Stimulated activated CD4-positive, alpha-beta T cell treated with anti-CD3 and anti-CD28 coated beads, TNF-alpha, amount 100 ng/mL, for 24 hours (primary cell): ENCODE measurements at places on chromosomes 16 and 17.

GRCh38 chr17:61388561-61389356, 10.9 kb upstream of the TBX2 start:
- DNase-seq: no peak

GRCh38 chr17:8593276-8593675, 37.2 kb downstream of the MYH10 start:
- no peak for DNase-seq

- no peak for DNase-seq
Observed at GRCh38 chr16:70381604-70382342, 35.1 kb downstream of the DDX19A start.

GRCh38 chr16:77514500-77515220, 79.8 kb upstream of the ADAMTS18 start:
- DNase-seq: no peak

DNA sequence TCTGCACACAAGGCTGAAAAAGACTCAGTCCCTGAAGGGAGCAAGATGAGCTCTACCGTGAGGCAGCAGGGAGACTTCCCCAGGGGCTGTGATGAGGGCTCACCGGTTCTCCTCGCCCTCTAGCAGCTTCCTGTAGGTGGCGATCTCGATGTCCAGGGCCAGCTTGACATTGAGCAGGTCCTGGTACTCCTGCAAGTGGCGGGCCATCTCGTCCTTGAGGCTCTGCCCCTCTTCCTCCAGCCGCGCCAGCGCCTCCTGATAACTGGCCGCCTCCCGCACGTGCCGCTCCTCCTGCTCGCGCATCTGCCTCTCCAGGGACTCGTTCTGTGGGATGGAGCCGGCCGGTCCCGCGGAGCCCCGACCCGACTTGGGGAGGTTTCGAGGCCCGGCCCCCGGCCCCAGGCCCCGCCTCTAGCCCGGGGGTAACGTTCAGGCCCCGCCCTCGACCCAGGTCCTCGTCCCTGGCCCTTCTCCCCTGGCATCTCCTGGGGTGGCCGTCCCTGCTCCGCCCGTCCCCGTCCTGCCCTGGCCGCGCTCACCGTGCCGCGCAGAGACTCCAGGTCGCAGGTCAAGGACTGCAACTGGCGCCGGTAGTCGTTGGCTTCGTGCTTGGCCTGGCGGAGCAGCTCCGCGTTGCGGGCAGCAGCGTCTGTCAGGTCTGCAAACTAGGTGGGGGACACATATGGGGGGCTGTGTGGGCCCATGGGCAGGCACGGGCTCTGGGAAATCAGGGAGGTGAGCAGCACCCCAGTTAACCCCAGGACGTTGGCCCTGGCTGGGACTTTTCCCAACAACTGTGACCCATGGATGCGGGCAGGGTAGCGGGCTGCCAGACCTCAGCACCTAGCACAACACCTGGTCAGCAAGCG, 3.9 kb downstream of the GFAP start:
- DNase-seq: peak; percentile 9

DNA sequence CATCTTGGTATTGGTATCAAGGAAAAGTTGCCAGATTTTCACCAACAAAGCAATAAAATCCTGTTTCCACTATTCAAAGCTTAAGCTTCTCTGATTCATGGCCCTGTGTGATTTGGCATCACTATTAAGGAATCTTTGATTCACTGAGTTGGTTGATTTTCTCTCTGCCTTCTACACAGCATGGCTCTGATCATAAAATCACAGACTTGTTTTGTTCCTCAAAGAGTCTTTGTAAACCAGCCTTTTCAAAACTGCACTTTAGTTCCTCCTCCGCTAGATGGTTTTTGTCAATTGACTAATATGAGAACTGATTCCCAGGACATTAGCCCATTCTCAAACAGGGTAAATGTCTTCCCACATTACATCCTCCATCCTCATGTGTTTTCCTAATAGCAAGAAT, 197.6 kb downstream of the DNAH9 start:
- no peak for DNase-seq

DNA sequence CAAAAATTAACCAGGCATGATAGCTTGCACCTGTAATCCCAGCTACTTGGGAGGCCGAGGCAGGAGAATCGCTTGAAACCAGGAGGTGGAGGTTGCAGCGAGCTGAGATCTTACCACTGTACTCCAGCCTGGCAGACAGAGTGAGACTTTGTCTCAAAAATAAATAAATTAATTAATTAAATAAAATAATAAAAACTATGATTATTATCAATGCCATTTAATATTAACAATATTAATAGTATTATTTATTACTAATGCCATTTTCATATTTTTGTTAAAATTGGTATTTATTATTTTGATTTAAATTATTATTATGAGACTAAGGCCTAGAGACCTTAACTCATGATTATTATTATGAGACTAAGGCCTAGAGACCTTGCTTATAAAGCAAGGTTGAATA, 121.2 kb downstream of the CDH11 start:
- no peak for DNase-seq

GRCh38 chr17:16920628-16921020, 51.3 kb downstream of the TNFRSF13B start:
- no peak for DNase-seq

DNA sequence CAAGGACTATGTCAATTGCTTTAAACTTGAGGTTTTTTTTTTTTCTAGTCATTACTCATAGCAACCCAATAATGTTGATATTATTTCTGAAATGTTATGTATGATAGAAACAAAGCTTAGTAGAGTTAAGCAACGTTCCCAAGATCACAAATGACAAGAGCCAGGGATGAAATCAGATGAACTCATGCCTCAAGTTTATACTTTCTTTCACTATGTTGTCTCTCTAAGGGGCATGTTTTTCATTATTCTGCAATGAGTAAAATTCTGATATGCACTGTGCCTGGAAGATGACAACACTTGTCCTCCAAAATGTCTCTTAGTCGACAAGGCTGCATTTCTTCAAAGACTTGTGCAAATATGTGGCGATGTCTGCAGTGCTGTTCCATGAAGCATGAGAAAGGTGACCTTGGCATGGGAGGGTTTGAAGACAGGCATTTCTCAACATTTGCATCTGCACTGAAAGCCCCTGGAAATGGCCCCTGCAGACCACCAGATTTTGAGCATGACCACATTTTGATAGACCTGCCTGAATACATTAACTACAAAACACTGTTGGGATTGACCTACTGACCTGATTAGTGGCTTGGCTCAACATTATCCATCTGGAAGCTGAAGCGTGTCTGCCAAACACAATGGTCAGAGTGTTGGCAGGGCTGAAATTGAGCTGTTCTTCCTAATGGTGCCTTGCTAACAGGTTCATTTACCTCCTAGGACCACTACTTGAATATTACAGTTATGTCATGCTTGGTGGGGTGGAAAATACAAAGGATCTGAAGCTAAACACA, 1027.5 kb downstream of the CDH11 start:
- DNase-seq: no peak

GRCh38 chr17:18258356-18259038, at the start of gene FLII:
TSS of gene FLII (minus strand) at chr17:18258738. CDS start at chr17:18258690, 48 bp downstream.
- DNase-seq: peak; percentile 55

GRCh38 chr17:66281661-66282369, 20.6 kb upstream of the PRKCA start:
- DNase-seq: no peak

DNA sequence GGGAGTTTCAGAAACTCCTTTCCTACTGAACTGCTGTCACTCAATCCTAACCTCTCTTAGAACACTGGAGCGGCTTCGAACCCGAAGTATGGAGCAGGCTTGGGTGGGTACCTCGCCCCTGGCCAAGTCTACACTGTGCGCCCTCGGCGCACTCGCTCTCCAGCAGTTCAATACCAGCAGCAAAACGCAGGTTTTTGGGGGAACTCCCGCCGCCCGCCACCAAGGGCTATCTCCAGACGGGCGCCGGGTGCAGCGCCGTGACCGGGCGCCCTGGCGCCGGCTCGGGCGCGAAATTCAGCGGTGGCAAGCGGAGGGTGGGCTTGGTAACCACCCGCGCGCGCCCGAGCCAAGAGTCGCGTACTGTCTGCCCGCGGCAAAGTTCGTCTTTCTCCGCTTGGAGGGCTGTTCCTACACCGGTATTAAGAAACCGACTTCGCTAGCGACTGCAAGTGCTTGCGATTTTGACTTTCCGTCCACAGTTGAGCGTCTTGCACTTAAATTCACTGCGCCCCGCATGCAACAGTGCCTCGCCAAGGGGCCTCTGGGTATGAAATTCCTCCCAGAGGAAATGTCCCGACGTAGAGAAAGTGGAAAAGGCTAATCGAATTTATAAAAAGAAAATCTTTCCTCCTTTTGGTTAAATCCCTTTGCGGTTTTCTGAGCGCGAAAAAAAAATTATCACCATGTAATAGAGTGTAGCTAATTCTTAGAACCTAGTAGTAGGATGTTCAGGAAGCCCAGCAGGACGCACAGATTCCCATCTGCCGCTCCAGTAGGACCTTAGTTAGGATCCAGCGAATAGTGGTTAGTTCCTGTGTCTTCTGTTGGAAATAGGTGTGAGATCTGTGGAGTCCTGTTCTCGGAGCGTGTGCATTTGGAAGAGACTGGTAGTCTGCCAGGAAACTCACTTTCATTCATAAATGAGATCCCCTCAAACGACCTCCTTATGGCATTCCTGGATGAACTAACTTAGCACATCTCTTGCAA, 5.0 kb upstream of the SALL1 start:
- no peak for DNase-seq

DNA sequence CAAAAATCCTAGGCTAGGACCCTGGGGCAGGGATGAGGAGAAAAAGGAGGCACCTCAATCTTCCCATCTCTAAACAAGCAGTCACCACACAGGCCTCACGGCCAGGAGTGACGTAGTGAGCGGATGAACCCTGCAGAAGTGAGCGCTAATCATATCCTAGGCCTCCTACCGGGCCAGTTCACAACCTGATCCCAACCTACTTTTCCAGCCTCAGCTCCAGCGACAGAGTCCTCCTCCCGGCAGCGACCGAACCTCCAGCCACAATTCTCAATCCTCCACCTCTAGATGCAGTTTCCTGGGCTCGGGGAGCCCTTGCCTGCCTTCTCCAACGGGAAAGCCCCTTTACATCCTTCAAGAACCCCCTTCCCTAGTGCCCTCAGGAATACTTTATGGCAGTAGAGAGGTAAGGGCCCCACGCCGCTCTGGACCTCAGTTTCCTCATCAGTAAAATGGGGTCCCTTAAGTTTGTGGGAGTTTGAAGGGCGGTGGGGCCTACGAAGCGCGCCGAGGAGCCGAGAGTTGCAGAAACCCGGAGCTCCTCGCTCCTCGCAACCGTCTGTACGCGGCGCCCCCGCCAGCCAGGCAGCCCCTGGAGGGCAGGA, 1.4 kb downstream of the ZNF668 start:
- no peak for DNase-seq

DNA sequence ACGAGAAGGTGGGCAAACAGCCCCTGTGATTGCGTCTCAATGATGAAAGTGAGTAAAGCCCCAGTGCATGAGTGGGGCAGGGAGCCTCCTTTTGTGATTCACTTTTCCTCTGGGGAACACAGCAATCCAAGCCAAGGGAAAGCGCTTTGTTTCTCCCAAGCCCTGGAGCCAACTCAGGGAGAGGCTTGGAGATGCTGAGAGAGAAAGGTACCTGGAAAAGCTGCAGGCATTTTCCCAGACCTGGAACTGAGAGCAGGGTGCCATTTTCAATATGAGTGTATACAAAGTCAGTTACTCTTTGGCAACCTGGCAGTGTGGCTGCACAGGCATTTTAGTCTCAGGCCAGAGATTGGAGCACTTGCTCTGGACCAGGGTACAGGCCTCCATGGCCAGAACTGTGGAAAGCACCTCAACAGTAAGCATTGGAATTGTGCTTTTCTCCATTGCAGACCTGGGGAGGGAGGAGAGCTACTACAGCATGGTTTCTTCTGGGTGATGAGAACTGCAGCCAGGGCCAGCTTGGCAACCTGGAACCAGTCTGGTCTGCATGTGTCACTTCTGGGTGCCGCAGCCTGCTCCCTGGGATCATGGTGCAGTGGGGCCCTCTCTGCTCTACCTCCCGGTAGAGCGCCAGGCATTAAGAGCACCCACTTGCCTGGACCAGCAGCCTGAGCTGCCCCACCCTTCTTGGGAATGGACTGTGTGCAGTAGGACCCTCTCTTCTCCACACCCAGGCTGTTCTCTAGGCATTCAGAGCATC, 89.0 kb upstream of the CDH5 start:
- DNase-seq: no peak

DNA sequence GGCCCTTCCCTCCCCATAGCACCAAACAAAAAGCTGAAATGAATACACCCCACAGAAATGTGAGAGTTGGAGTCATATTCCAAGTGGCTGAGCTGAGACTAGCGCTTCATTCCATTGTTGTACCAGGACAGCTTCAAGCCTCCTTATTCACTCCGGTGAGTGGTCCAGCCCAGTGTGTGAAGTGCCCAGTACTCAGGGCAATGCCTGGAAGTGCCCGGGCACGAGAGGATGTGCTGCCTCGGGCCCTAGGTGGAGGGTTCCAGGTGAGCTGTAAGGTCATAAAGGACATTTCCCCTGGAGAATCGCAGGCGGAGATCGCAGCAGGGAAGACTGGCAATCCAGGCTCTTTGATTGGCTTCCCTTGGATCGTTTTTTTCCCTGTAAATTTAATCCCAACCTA, 5.4 kb upstream of the CYLD start:
- DNase-seq: no peak

DNA sequence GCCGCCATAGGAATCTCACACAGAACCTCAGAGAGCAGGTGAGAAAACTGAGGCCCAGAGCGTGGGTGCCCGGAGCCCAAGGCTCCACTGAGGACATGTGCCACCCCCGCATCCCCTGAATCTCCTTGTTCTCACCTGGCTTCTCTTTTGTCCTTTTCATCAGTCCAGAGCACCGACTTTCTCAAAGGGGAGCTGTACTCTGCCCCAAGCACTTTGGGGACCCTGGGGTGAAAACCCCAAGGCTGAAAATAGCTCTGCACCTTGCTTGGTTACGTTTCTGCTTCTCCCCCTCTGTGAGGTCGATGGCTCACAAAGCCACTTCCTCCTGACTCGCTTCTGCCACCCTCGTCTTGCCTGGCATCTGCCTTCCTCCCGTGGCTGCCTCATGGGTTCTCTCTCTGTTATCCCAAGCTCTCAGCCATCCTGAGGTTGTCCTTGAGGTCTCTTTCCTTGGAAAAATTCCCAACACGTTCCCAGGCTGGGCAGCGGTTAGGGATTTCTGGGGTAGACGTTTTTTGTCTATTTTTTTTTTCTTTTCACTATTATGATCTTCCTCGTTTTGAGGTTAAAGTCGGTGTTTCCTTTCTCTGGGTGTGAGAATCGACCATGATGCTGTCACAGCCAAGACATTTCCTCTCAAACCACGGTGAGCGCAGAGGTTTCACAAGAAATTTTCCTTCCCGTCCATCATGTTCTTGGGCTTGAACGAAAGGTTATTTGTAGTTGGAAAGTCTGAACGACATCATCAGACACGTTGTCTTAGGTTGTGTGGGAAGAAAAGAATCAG, 37.2 kb downstream of the IRF8 start:
- peak; percentile 57 for DNase-seq

GRCh38 chr17:73400915-73401545, 89.2 kb upstream of the CDC42EP4 start:
- no peak for DNase-seq
